HCT116 (cell line): ENCODE measurements at places on chromosomes 6 and 20.

DNA sequence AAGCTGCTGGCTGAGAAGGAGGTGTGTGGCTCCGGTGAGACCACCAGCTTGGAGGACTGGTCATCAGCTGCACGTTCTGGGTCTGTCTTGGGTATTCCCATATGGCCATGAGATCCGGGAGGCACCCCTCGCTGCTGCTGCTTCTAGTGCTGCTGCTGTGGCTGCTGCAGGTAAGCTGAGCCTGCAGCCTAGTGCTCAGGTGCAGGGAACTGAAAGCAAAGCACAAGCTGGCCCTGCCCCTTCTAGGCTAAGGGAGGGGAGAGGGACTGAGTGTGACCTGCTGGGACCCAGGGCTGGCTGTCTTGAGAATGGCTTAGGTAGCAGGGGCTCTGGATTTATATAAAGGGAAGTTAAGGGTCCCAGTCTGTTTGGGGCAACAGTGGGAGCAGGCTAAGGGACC lies 403 bp downstream of the CDH26 start:
- H3K4me1 ChIP-seq = no peaks in the 10 kb centered on the region
- no peak overlapping the region for H3K4me3 ChIP-seq
- DNase-seq = no peak

DNA sequence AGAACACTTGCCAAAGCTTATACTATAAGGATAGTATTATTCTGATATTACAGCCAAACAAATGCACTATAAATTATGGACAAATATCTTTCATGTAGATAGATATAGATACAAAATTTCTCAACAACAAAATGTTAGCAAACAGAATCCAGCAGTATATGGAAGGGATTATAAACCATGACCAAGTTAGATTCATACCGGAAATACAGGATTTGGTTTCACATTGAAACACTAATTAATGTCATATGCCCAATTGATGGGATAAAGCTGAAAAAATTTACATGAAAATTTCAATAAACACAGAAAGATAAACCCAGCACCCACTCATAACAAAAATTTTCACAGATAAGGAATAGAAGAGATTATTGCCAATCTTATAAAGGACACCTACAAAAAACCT lies 770.3 kb upstream of the SLC35B3 start:
- H3K27ac ChIP-seq = no peak overlapping the region
- DNase-seq = no peak
- no peak overlapping the region for H3K4me3 ChIP-seq
- no peaks in the 10 kb centered on the region for H3K27me3 ChIP-seq
- no peaks in the 10 kb centered on the region for H3K36me3 ChIP-seq
- H3K4me1 ChIP-seq = peaks cover 6% of the 10 kb centered on the region; the same call in 1 of the 2 replicates

DNA sequence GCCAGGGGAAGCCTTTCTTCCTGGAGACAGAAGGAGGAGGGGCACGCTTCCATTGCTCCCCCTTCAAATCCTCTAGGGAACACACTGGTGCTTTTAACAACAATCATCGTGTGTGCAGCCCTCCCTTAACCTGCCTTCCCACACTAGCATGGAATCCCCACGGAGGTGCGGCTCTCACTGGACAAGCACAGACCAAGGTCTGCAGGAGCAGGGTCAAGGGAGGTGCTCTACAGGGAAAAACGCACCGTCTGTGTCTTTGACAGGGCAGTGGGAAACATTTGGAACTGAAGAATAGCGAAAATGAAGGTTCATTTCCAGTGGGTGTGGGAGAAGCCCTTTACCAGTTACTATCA lies 527.1 kb downstream of the QKI start:
- H3K36me3 ChIP-seq = no peaks in the 10 kb centered on the region
- no peak for DNase-seq
- H3K27ac ChIP-seq = no peak overlapping the region
- H3K4me3 ChIP-seq = no peak overlapping the region

DNA sequence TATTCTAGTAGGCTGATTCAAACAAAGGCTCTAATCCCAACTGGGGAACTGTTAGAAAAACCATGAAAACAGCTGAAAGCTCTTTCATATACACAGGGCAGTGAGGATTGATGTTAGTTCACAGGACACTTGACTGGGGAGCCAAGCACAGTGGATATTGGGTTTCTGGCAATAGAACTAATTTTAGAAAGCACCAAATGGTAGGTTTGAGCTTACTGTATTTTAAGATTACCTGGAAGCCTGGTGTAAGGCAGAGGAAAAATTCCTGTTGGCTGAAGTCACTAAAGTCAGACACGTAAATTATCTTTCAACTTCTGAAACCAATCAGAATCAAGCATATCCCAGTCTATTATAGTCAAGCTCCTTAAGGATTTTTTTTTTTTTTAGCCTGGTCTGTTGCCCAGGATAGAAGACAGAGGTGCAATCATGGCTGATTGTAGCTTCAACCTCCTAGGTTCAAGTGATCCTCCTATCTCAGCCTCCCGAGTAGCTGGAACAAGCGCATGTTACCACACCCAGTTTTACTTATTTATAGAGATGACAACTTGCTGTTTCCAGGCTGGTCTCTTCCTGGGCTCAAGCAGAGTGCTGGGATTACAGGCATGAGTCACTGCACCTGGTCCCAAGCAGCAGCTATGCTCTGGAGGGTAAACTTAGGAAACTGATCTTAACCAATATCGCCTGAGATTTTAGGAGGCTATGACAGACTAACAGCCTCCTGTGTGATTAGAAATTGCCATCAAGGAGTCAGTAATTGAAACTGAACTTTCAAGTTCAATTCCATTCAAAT lies 32.5 kb upstream of the SYNCRIP start:
- H3K4me1 ChIP-seq = peaks cover 7% of the 10 kb centered on the region; the same call in 1 of the 2 replicates
- DNase-seq = no peak
- H3K36me3 ChIP-seq = peaks cover 13% of the 10 kb centered on the region
- no peaks in the 10 kb centered on the region for H3K27me3 ChIP-seq

DNA sequence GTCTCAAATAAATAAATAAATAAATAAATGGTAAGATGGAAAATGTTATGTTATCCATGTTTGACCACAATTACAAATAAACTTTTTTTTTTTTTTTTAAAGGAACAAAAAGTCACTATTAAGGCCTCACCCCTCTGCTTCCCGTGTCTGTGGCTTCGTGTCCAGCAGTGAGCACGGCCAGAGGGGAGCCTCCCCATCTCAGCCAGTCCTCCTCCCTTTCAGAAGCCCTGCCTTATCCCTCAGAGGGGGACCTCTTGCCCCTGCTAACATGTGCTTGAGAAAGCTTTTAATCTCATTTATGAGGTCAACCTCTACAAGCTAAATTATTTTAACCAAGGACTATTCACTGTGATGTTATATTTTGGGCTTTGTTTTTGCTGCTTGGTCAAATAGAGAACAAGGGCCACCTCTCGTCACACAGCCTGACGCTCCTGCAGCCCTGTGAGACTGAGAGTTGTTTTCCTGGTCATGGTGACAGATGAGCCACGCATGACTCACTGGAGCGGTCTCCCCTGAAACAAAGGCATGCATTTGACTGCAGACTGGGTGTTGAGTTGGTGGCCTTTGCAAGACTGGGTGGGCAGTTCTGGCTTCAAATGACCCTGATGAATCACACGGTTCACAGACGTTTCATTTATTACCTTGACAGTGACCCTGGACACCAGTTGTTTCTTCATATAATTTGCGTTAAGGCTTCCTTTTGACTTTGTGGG lies 131.8 kb downstream of the TIAM2 start:
- no peak overlapping the region for H3K27ac ChIP-seq
- H3K4me1 ChIP-seq = peaks cover 9% of the 10 kb centered on the region; the same call in 1 of the 2 replicates
- DNase-seq = peak; percentile 93
- H3K27me3 ChIP-seq = peaks cover 4% of the 10 kb centered on the region; the same call in 1 of the 2 replicates

GRCh38 chr20:9270831-9271230 lies 201.9 kb downstream of the PLCB4 start:
- H3K4me1 ChIP-seq = no peaks in the 10 kb centered on the region
- no peaks in the 10 kb centered on the region for H3K27me3 ChIP-seq
- H3K36me3 ChIP-seq = no peaks in the 10 kb centered on the region
- DNase-seq = no peak

GRCh38 chr6:40398034-40398691 lies 189.0 kb downstream of the LRFN2 start:
- H3K36me3 ChIP-seq = no peaks in the 10 kb centered on the region
- H3K4me1 ChIP-seq = no peaks in the 10 kb centered on the region
- DNase-seq = no peak
- H3K4me3 ChIP-seq = no peak overlapping the region
- H3K27ac ChIP-seq = no peak overlapping the region

GRCh38 chr6:91824331-91824730 lies 1237.5 kb upstream of the MAP3K7 start:
- no peak overlapping the region for H3K4me3 ChIP-seq
- H3K4me1 ChIP-seq = no peaks in the 10 kb centered on the region
- H3K27ac ChIP-seq = no peak overlapping the region
- H3K36me3 ChIP-seq = no peaks in the 10 kb centered on the region

DNA sequence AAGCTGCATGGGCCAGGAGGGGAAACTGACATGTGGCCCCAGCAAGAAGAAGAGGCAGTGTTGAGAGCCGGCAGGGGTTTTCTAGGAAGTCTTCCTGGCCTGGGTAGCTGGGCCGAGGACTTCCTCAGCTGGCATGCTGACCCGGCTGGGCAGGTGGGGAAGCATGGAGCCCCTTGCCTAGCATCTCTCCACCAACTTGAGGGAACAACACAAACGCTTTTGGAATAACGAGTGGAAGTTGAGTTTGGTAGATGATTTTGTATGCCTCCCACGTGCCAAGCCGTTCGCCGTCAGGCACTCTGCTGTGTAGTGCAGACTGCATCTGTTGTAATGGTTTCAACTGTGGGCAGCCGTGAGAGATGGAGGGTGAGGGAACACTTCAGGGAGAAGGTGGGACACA lies 7.3 kb downstream of the TMEM181 start:
- no peaks in the 10 kb centered on the region for H3K4me1 ChIP-seq
- no peaks in the 10 kb centered on the region for H3K36me3 ChIP-seq
- no peak overlapping the region for H3K4me3 ChIP-seq
- no peak for DNase-seq
- no peak overlapping the region for H3K27ac ChIP-seq
- no peaks in the 10 kb centered on the region for H3K27me3 ChIP-seq

DNA sequence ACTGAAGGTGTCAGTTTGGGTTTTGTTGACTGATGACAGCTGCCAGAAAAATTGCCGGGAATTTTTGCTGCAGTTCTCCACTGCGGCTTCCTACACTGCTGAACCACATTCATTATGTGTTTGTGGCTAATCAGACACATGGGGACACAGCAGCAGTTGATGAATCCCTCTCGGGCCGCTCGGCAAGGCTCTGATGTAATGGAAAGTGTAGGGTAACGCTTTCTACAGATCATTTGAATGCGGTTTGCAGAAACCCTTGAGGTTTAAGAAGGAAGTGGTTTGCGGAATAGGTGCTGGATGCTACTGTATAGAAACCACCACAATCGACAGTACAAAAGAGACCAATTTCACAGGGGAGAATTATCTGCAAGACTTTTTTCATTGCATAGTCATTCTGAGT lies 138.7 kb upstream of the SASH1 start:
- no peak overlapping the region for H3K27ac ChIP-seq
- H3K27me3 ChIP-seq = no peaks in the 10 kb centered on the region
- H3K4me1 ChIP-seq = no peaks in the 10 kb centered on the region
- no peaks in the 10 kb centered on the region for H3K36me3 ChIP-seq

DNA sequence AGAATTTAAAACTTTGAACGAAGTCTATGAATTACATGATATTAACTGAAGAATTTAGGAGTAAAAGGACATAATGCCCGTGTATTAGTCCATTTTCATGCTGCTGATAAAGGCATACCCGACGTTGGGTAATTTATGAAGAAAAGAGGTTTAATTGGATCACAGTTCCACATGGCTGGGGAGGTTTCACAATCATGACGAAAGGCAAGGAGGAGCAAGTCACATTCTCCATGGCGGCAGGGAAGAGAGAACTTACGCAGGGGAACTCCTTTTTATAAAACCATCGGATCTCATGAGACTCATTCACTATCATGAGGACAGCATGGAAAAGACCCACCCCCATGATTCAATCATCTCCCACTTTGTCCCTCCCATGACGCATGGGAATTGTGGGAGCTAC lies 210.6 kb downstream of the CD83 start:
- no peaks in the 10 kb centered on the region for H3K36me3 ChIP-seq
- H3K4me1 ChIP-seq = no peaks in the 10 kb centered on the region
- no peak overlapping the region for H3K4me3 ChIP-seq
- H3K27me3 ChIP-seq = no peaks in the 10 kb centered on the region
- DNase-seq = no peak

DNA sequence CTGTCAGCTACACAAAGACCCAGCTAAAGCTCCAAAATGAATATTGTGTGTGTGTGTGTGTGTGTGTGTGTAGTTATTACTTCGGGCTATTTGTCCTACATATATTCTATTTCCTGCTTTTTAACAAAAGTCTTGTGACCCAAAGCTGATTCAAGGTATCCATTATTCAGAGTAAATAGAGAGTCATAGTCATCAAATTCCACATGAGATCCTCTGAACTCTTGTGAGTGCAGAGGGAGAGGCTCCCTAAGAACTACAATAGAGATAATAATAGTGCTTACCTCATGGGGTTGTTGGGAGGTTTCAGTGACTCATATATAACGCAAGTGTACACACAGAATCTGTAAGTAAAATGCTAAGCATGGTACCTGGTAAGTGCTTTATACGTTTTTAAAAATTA lies 95.6 kb upstream of the SHLD1 start:
- H3K27me3 ChIP-seq = no peaks in the 10 kb centered on the region
- no peaks in the 10 kb centered on the region for H3K36me3 ChIP-seq

DNA sequence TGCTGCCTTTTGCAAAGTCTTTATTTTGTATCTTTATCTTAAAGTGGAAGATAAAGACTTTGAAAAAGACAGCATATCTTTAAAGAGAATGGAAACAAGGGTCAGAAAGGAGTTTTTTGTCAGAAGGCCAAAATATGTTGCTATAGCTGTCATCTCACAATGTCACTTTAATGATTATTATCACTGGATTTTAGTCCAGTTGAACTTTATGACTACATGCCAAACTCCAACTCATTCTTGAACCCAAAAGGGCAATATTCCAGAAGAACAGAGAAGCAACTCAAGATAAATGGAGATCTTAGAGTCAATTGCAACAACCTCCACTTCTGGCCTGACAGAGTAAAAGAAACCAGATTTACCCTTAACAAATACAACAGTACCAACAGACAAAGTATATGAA lies 47.3 kb upstream of the CLIC5 start:
- H3K4me1 ChIP-seq = no peaks in the 10 kb centered on the region
- no peaks in the 10 kb centered on the region for H3K36me3 ChIP-seq
- no peaks in the 10 kb centered on the region for H3K27me3 ChIP-seq
- no peak overlapping the region for H3K27ac ChIP-seq

- no peak for DNase-seq
- no peaks in the 10 kb centered on the region for H3K27me3 ChIP-seq
- H3K36me3 ChIP-seq = peaks cover 30% of the 10 kb centered on the region
- no peaks in the 10 kb centered on the region for H3K4me1 ChIP-seq
- no peak overlapping the region for H3K4me3 ChIP-seq
- H3K27ac ChIP-seq = no peak overlapping the region
Measured at GRCh38 chr6:170575250-170575649, 9.2 kb downstream of the PDCD2 start.

GRCh38 chr6:99821164-99821563 lies 172.9 kb downstream of the MCHR2 start:
- H3K4me1 ChIP-seq = no peaks in the 10 kb centered on the region
- H3K27me3 ChIP-seq = no peaks in the 10 kb centered on the region
- H3K27ac ChIP-seq = no peak overlapping the region
- no peak overlapping the region for H3K4me3 ChIP-seq
- H3K36me3 ChIP-seq = no peaks in the 10 kb centered on the region
